NCI-H1930 (cell line): ENCODE measurements at places on chromosomes 12 and 14.

- no peak for DNase-seq
Observed at GRCh38 chr14:100487304-100487703, 99.9 kb downstream of the BEGAIN start.

- DNase-seq, result no peak
Observed at GRCh38 chr12:56333197-56333678, 562 bp downstream of the PAN2 start.

- no peak for DNase-seq
Observed at GRCh38 chr12:8612629-8613028, at the start of gene AICDA. Gene AICDA (minus strand): TSS chr12:8612859. CDS start chr12:8612767, 92 bp downstream.

- DNase-seq, result no peak
Observed at GRCh38 chr14:94470311-94470710, 5.7 kb downstream of the SERPINA9 start.

DNA sequence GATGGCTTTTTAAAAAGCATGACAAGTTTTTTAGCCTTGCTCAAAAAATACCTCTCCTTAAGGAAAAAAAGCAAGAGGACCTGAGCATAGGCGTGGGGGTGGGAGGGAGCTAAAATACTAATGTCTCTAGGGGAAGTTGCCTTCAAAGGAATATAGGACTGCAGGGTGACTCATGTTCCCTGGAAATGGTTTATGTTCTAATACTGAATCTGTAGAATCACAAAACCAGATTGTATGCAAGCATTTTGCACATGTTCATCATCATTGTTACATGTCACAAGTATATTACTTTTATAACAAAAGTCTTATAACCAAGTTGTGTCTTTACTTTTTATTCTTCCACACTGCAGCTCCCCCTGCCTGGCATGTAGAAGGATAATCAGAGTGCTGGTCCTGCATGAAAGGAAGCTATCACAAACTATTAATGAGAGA, 36.6 kb downstream of the GPR135 start:
- no peak for DNase-seq

- DNase-seq, result peak; percentile 39
Observed at GRCh38 chr12:7099290-7099996, 7.2 kb upstream of the C1R start.

DNA sequence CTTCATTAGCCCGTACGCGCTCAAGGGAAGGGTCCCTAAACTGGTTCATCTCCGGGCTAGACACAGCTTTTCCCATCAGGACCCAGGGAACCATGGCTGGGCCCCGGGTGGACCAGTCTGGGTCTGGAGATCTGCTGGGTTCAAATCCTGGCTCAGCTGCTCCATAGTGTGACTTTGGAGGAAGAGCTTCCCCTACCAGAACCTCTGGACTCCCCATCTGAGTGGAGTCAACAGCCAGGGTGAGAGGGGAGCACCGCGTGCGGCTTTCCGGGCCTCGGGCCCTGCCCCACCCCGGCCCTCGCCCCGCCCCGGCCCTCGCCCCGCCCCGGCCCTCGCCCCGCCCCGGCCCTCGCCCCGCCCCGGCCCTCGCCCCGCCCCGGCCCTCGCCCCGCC, 41.2 kb downstream of the BEGAIN start:
- no peak for DNase-seq

DNA sequence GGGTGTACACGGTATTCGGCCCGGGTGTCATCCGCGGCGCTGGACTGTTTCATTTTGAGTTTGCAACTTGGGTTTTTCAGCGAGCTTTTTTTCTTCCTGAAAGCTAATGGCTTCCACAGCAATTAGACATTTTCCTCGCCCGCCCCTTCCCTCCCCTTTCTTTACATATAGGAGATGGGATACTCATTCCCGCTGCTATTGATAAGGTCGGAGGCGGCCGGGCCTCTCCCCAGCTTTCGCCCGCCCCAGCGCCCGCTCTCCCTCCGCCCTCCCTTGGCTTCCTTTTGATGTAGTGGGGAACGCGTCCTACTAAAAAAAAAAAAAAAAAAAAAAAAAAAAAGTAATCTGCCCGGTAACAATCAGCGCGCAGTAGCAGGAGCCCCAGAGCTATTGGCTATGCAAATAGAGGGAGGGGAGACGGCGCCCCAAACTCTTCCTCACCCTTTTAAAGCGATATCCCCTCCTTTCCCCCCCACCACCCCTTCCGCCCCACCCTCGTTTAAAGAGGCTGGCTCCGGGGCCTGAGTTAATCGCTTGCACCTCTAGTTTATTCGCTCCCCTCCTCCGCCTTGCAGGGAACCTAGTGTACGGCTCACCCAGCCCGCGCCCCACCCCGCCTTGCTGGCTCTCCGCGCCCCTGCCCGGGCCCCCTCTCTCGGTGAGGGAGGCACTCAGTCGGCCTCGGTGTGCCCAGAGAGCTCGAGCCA, 1.7 kb upstream of the CCND2 start:
- no peak for DNase-seq

DNA sequence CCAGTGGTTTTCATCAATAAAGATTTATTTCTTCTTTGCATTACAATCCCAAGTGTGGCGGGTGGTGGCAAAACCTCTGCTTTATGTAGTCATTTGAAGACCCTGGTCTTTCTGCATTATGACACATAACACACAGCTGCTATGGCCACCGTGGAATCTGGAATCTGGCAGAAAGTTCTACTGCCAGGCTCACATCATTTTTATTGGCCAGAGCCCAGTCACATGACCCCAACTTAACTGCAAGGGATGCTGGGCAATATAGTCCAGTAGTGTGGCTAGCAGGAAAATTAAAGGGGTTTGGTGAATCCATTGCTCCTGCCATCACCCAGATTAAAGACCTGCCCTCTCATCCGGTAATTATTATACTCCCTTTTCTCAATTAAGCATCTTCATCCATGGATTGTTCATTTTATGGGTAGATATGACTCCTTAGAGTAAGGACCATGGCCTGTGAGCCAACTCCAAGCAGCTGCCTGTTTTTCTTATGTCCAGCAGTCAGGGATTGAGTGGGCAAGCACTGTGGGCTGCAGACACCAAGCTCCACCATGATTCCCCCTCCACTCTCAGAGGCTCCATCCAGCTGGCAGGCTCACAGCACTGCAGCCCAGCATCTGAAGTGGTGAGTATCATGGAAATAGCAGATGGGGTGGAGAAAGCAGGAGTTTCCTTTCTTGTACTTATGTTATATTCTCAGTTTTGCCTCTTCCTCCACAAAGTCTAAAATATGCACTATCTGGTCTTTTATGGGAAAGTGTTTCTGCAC, 1030.7 kb downstream of the AACS start:
- no peak for DNase-seq

- DNase-seq, result no peak
Observed at GRCh38 chr14:64754685-64755084, 50.5 kb downstream of the PLEKHG3 start.

GRCh38 chr12:94676031-94676641, 25.8 kb upstream of the TMCC3 start:
- no peak for DNase-seq

DNA sequence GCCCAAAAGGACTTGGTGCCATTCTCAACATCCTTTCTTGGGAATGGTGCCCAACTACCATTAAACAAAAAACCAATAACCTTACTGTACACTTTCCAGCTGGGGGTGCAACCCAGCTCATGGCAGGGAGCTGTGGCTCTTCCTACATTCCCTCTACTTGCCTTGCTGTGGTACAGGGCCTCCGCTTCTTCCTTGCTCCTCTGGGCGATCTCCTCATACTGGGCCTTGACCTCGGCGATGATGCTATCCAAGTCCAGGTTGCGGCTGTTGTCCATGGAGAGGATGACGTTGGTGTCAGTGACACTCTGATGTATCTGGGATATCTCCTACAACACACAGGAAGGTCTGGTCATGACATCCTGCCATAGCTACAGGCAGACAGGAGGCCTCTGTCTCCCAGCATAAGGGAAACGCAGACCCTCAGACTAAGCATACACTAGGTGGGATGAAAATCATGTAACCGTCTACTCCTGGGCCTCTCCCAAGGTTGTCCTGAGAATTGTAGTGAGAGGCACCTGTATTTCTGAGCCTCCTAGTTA, 3.9 kb downstream of the KRT2 start:
- no peak for DNase-seq

DNA sequence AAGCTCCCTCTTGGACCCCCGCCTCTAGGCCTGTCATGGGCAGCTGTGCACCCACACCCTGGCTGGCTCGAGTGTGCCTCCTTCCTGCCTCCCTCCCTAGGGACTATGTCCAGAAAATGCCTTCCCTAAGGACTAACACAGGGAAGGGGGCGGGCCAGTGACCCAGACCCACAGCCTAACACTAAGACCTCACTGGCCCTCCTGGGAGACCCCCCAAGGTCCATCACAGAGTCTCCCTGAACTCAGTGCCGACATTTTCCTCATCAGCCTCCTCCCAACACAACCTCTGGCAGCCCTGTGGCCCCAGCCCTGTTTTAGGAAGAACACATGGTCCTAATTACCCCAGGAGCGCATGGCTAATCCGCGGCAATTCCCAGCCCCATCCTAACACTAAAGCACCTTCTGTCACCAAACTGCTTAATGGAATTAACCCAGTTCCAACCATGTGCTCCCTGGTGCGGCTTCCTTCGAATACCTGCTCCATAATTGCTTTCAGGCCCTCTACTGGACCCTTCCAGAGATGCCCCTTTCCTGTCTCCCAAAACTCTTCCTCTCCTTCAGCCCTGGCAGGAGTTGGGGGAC, 5.6 kb downstream of the MSI1 start:
- DNase-seq, result no peak

DNA sequence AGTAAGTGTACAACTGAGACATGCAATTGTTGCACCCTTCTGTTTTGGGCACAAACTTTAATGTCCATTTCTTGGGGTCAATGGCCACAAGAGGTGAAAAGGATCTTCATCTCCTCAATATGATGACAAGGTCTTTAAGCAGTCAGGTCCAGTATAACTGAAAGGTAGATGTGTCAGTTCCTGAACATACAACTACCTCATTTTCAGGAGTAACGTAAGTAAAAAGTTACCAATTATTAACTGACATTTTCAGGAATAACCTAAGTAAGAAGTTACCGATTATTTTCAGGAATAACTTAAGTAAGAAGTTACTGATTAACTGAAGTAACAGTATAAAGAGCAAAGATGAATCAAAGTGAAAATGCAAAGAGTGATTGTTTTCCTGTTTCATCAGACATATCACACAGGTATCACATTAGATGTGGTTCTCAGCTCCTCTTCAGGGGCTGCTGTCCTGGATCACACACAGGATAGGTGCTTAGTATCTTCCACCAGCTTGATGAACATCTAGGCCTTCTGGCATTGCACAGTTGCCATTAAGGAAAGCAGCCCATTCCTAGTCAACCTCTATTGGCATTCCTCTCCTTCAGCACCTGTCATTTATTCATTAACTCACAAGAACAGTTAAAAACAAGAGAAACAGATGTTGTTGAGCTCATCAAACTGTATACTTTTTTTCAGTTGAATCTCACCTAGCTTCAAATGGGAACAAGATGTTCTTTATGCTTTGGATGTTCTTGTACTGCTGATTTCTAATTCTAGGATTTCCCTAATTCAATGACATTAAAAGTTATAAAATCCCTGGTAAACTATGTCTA, 200.0 kb downstream of the FOXG1 start:
- no peak for DNase-seq

DNA sequence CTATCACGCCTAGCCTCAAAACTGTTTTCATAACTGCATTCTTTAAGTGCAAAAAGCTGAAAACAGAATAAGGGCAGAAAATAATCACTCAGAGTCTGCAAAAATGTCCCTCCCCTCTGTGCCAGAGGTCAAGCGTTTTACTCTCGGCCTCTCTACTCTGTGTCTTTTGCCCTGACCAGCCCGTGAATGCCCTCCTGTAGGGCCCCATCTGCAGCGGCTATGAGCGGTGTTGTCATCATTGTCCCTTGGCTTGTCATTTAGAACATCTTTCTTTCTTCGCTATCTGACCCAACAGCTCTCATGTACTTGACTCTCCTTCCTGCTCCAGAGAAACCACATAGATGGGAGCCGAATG, 21.7 kb downstream of the ELK3 start:
- DNase-seq, result no peak

DNA sequence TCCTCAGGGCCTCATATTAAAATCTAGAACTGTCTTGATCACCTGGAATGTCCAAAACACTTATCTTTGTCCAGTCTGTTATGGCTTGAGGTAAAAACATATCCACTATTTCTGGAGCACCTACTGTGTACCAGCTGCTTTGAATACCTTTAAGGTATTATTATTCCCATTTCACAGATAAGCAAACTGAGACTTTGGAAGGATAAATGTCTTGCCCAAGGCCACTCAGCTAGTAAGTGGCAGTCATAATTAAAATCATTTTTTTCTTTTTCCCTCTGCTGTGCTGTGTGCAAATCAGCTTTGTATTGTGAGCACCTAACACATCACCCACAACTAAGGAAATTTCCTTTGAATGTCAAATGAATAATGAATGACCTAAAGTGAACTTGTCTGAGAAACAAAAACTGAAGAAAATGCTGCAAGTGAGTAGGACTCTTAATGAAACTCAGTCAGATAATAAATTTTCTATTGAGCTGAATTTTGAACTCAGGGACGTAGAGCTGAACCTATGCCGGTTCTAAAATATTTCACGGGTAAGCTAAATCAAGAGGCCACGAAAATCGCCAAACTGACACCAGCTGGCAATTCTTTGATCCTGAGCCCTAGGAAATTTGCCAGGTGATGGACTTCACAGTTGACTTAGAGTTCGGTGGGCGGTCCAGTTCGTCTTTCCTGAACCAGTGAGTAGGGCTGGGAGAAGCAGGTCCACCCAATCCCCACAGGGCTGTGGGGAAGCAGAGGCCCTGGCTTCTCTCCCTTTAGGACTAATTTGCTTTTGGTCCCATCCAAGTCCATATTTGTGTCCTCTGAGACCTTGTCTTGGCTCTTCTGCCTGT, 159.7 kb upstream of the PWP1 start:
- no peak for DNase-seq

DNA sequence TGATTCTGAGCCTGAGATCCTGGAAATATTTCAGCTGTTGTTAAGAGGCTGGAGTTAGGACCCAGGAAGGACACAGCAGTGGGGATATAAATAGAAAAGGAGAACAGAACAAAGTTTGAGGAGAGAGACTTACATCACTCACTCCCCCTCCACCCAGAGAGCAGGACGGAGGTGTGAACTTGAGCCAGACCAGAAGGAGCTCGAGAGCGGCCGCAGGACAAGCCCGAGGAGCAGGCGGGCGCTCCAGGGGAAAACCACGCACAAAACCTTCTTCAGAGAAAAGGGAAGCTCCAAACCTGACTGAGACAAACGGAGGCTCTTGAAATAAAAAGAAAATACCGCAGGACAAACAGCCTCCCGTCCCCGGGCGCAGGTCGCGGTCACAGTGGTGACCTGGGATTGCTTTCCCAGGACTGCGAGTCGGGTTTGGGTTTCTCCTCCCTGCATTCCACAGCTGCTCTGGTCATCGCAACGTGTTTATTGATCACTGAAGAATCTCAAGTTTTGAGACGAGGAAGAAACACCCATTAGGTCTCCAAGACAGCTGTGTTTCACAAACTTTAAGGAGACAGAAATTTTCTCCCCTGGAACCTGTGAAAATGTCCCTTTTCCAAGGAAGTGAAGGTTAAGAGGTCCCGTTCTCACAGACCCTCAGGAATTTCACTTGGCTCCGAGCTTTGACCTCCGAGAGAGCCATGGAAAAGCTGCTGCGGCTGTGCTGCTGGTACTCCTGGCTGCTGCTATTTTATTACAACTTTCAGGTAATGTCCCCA, at the start of gene ADGRD1:
TSS of gene ADGRD1 (plus strand) at position 137 of the 773 bp plus-strand sequence. CDS start at position 696, 559 bp downstream.
- no peak for DNase-seq

- DNase-seq, result no peak
Observed at GRCh38 chr12:39440781-39441180, 2.1 kb downstream of the KIF21A start.

GRCh38 chr12:42180990-42181596, 36.4 kb upstream of the GXYLT1 start:
- DNase-seq, result no peak

- DNase-seq, result no peak
Observed at GRCh38 chr14:19974844-19975243, 547 bp upstream of the OR4K15 start.
